ENCODE measurements at places on chromosomes 1 and 21.

- DNase-seq: no peak
Observed at GRCh38 chr1:93344484-93344883, 1.2 kb upstream of the DR1 start.

GRCh38 chr1:36124404-36125128 lies 456 bp downstream of the COL8A2 start:
- DNase-seq: no peak

DNA sequence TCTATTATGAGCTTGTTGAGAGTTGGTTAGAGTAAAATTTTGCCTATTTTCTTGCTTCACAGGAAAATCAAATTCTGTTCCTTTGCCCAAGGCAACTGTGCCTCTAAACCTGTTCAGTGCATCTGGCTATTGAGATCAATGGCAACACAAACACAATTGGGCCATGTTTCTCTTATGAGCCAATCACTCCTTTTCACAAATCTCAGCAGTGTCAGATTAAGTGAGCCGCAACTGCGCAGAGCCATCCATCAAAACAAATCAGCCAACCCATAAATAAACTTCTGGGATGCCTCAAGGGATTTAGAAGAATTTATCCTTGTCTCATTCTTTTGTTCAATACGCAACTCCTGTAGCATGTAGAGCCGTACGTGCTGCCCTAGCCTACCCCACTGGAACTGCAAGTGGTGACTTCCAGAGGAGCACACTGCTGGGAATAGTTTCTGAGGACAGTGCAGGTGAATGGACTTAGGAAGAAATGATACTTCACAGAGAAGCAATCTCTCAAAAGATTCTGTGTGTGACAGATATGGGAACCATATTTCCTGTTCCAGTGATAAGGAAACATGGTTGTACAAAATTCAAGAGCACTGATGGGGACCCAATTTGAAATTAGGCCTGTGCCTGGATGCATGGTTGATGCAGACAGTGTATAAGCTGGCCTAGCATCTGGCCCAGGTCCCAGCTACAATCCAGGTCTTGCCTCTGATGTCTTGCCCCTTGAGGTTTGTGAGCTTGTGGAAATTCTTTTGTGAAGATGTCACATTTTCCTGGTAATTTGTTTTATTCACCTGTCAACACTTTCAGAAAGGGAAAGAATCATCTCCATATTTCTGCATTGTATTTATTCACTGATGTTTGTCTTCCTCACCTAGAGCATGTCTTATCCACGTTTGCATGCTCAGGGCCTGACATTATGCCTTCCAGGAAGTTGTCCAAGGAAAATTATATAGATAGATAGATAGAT lies 166.2 kb downstream of the URB2 start:
- DNase-seq: no peak

DNA sequence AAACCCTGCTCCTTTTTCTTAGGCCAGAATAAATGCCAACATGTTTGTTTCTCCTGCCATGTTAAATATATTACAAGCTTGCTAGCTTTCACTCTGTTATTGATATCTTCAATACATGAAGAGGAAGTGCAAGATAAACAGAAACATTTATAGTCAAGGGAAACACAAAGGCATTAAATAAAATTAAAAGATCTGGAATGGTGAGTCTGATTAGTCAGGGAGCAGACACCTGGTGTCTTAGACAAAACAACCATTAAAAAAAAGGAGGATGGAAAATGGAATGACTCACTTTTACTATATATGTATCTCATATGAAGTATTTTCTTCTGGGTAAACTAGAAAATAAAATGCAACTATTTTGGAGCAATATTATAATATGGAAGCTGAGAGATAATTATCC lies 123.3 kb downstream of the SMYD3 start:
- DNase-seq: no peak

- no peak for DNase-seq
Observed at GRCh38 chr1:99855914-99856450, 5.8 kb downstream of the AGL start.

- no peak for DNase-seq
Observed at GRCh38 chr1:222618880-222619596, 1.1 kb downstream of the MIA3 start.

- DNase-seq: no peak
Observed at GRCh38 chr1:76219366-76219818, 144.8 kb downstream of the ST6GALNAC3 start.

GRCh38 chr21:35399002-35399530 lies 350.0 kb upstream of the RUNX1 start:
- DNase-seq: no peak

DNA sequence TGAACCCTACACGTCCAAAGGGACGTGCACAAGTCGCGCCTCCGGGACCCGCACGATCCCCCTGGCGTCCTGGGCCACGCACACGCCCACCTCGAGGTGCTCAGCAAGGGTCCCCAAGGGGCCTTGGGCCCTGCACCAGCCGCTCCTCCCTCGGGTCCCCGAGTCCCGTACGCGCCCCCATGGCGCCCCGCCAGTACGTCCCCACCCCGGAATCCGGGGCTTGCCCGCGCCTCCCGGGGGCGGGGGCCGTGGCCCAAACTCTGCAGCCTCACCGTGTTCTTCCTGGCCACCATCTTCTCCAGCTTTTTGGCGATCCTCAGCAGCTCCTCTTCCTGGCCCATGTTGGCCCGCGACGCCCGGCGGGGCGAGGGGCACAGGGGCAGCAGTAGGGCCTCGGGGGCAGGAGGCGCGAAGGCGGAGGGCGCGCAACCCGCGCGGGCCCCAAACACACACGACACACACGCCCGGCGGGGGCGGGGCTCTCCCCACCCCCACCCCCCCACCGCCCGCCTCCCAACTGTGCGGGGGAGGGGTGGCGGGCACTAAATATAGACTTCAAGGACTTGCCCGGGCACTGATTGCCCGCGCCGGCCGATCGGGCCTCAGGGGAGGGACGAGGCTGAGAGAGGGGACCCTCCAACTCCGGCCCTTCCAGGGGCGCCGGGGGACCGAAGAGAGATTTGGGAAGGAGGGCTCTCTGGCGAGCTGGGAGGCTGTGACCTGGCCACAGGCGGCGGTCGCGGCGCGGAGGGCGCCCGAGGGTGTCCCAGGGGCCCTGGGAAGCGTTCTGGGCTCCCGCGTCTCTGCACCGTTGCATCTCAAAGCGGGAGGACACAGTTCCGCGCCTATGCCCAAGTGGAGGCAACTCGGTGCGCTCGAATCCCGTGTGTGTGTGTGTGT lies at the start of gene TCEA3:
TSS of gene TCEA3 (minus strand) at position 456 of the 900 bp plus-strand sequence. CDS start at position 341, 115 bp downstream.
- DNase-seq: no peak

DNA sequence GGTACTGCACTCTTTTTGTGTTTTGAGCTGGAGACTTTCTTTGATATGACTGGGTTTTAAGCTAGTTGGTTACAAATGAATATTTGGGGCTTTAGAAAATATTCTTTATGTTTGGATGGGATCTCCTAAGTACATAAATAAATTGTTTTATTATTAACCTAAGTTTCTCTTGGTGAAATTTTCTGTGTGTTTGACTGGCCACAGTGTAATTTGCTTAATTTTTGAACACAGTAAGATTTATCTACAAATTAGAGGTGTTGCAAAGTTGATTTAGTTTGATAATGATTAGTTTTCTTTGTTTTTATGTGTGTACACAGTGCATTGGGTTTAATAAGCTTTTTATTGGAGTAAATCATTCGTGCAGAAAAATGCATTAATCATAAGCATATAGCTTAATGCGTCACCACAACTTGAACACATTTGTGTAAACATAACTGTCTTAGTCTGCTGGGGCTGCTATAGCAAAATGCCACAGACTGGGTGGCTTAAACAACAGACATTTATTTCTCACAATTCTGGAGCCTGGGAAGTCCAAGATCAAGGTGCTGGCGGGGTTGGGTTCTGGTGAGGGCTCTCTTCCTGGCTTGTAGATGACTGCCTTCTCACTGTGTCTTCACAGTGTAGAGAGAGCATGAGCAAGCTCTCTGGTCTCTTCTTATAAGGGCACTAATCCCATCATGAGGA lies 17.4 kb upstream of the SLC6A9 start:
- no peak for DNase-seq

- no peak for DNase-seq
Observed at GRCh38 chr21:31502537-31503143, 156.9 kb upstream of the SOD1 start.

DNA sequence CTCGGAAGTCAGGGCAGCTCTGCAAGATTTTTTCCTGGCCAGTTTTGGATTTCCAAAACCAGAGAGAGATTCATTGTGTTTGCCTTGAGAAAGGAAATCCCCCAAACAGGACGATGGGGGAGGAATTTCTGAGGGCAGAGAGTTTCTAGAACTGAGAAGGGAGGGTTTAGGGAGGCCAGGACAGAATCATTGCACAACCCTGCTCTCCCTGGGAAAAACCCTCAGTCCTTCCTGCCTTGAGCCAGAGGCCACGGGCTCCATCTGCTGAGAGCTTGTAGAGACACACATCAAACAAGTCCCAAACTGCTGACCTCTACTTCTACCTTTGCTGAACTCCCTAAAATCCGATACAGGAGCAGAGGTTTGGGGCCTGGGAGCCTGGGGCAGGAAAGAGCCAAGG lies 99.7 kb downstream of the NMNAT2 start:
- DNase-seq: no peak

GRCh38 chr21:34812504-34813265 lies 143.9 kb downstream of the CLIC6 start:
- no peak for DNase-seq

GRCh38 chr1:77430966-77431690 lies 149.3 kb downstream of the AK5 start:
- no peak for DNase-seq
